ENCODE measurements at places on chromosomes 1 and 21.

GRCh38 chr1:235513495-235514366 is 9.5 kb upstream of the B3GALNT2 start:
- peak; percentile 73 for DNase-seq

- DNase-seq = no peak
Measured at GRCh38 chr21:36803051-36803645, 104.2 kb downstream of the SIM2 start.

- DNase-seq = peak; percentile 11
Measured at GRCh38 chr1:17075470-17076255, 21.8 kb upstream of the SDHB start.

DNA sequence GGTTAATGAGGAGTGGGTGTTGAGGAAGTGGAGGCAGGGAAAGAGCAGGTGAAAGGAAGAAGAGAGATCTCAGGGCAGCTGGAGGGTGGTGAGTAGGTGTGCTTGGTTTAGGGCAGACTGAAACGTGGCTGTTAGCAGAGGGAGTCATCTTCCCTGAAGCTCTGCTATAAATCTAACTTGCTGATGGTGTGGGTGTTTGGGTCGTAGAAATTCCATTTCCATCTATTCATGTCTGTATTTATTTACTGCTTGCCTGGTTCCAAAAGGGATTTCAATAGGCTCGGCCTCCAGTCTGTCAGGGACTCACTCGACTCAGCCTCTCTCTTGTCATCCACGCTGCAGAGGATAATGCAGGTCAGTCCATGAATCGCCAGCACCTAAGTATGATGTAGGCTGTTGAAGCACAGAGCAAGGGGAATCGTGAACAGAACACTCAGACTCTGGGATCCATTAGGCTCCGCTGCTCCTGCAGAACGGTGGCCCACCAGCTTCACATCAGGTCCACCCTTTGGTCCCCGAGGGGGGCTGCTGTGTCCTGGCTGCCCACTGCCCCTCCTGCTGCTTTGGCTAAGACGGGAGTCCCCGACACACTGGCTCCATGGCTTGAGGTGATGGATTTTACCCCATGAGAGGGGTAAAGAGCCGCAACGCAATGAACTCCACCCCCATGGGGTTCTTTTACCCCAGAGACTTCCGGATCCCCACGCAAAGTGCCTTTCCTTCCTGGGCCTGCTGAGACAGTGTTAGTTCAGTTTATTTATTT is 156.2 kb downstream of the RHOU start:
- DNase-seq = peak; percentile 15

GRCh38 chr1:205693421-205693991 is 13.2 kb upstream of the SLC45A3 start:
- DNase-seq = no peak

Data from fibroblast of skin of right biceps (primary cell).